Activated T-cell treated with anti-CD3 and anti-CD28 coated beads for 24 hours (primary cell): ENCODE measurements at places on chromosomes 5 and 9.

- no peak for DNase-seq
Observed at GRCh38 chr9:2234371-2234893, 219.3 kb downstream of the SMARCA2 start.

- no peak for DNase-seq
Observed at GRCh38 chr5:133370036-133370831, 242.1 kb downstream of the FSTL4 start.

DNA sequence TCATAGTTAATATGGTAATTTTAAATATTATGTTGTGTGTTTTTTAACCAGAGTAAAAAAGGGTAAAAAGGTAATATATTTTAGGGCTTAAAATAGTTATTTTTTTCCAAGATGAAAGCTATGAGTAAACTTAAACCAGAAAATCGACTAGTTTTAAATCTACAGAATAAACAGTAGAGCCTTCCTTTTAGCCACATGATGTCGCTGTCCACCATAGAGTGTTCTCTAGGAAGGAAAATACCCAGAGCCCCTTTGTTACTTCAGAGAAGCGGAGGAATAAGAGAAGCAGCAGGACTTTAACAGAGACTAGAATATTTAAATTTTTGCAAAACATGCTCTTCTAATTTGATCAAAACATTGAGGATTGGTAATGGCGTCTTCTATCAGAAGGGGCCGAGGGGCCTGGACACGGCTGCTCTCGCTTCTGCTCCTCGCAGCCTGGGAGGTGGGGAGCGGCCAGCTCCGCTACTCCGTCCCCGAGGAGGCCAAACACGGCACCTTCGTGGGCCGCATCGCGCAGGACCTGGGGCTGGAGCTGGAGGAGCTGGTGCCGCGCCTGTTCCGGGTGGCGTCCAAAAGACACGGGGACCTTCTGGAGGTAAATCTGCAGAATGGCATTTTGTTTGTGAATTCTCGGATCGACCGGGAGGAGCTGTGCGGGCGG lies at the start of gene PCDHA2:
Gene PCDHA2, plus strand, starts transcription at position 258 of the 664 bp plus-strand sequence.
- no peak for DNase-seq

DNA sequence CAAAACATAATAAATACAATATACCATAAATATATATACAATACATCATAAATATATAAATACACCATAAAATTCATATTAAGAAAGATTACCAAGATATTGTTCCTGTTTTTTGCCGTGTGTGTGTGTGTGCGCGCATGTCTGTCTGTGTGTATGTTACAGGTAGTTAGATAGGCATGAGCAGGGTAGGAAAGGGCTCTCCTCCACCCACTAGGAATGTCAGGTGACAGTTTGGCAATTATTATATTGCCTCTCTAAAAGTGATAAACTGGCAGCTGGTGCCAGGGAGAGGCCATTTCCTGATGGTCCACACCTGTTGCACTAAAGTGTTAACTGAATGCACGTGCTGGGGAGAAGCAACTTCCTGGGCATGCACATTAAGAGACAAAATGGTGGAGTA lies 232.8 kb downstream of the ADAMTS6 start:
- no peak for DNase-seq
